ENCODE measurements at places on chromosomes 13 and 19.

- no peak for DNase-seq
Observed at GRCh38 chr19:39498798-39499642, at the start of gene DLL3. DLL3 (plus strand) TSS chr19:39498947; CDS start chr19:39498975, 28 bp downstream.

GRCh38 chr19:35161434-35161743 is 6.9 kb downstream of the FXYD5 start:
- no peak for DNase-seq

DNA sequence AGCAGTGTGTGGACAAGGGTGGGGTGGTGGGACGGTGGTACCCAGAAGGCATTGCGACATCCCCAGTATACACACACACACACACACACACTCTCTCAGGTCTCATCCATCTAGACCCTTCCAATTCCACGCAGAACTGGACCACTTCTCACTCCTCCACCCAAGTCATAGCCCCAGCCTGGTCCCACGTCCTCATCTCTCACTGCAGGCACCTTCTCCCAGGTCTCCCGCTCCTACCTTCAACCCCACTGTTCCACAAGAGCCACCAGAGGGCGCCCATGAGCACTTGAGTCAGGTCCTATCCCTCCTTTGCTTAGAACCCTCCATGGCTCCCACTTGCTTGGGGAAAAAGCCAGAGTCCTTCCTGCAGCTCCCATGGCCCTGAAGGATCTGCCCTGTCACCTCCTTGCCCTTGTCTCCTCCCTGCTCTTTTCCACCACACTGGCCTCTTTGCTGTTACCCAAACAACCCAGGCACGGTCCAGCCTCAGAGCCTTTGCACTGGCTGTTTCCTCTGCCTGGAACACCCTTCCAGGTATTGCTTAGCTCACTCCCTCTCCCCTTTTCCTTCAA is 62.6 kb downstream of the IER2 start:
- DNase-seq: peak; percentile 49

GRCh38 chr13:25980255-25980654 is 71.6 kb downstream of the SHISA2 start:
- DNase-seq: no peak

DNA sequence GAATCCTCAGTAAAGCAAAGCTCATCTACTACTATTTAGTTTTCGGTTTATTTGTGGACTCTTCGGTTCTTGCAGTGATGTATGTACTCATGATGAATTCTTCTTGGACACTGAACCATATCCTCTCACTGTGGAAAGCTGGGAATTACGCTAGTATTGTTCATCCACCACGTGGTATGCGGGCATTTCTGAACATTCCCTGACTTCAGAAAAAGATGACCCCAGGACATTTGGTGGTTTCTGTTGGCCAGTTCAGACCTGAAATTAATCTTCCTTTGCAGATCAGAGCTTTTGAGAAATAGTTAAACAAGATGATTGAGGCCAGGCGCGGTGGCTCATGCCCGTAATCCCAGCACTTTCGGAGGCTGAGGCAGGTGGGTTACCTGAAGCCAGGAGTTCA is 25.3 kb upstream of the FBN3 start:
- no peak for DNase-seq

DNA sequence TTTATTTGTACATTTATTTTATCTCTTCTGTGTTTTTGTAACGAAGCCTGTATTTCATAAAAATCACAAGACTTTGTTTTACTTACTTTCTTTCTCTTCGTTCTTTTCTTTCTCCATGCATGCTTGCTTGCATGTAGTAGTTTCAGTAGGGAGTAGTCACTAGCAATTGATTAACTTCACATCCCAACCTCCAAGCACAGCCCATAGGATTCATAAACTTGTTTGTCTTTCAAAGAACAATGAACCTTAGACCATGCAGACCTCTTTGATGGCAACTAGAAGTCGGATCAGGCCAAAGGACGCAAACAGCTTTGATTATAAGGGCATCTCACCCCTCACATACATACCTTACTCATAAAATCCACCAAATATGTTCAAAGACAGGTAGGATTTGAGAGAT is 3.1 kb upstream of the PRR20A start:
- DNase-seq: no peak

- DNase-seq: no peak
Observed at GRCh38 chr19:3319643-3320353, 46.6 kb upstream of the NFIC start.

DNA sequence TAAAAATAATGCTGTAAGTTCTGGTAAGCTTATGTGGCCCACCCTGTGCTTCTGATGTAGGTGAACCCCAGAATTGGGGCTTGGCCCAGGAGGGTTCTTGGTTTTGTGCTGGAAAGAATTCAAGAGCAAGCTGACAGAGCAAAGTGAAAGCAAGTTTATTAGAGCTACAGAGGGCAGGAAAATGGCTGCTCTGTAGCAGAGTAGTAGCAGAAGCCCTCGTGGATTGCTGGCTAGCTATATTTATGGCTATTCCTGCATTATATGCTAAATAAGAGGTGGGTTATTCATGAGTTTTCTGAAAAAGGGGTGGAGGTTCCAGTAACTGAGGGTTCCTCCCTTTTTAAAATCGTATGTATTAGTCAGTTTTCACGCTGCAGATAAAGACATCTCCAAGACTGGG is 20.6 kb upstream of the ZNF599 start:
- DNase-seq: no peak

- no peak for DNase-seq
Observed at GRCh38 chr13:104809483-104809882, 1726.0 kb downstream of the EFNB2 start.

- DNase-seq: no peak
Observed at GRCh38 chr13:75657111-75657510, 21.0 kb downstream of the LMO7 start.

DNA sequence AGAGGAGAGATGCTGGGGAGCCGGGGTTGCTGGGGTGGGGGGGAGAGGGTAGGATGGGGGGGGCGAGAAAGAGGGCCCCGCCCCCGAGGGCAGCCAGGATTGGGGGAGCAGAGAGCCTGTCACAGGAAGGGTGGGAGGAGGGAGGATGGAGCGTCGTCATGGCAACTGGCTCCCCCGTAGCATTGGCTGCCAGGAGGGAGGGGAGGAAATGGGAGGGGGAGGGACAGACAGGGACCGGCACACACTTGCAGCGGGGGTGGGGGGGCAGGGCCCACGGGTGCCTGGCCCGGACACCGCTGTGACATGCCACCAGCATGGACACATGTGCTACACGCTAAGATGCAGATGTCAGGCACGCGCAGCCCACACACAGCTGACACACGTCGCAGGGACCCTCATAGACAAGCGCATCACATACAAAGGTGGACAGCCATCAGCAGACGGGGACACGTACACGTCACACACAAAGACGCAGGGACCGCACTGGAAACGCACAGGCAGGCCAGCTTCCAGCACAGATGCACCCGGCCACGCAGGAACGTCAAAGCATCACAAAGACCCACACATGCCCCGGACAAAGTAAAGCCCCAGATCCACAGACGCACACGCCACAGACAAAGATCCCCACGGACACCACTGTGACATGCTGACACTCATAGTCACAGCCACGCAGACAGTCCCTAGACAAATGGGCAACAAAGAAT is at the start of gene LMTK3:
Gene LMTK3 (minus strand): TSS at position 36 of the 704 bp plus-strand sequence. CDS start 259 bp downstream, outside the sequence.
- peak; percentile 44 for DNase-seq

DNA sequence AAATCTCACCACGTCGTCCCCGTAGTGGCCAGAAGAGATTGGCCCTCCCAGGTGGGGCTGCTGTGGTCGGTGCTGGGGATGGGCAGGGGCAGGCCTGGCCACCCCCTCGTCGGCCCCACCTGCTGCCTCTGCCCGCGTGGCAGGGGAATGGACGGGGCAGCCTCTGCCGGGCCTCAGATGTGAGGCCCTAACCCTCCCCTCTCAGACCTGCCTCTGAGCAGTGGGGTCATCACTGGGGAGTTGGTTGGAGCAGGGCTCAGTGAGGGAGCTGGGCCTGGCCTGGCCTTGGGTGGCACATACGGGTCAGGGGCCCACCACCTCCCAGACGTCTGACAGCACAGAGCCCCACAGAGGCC is 41.5 kb downstream of the MCF2L start:
- DNase-seq: no peak

DNA sequence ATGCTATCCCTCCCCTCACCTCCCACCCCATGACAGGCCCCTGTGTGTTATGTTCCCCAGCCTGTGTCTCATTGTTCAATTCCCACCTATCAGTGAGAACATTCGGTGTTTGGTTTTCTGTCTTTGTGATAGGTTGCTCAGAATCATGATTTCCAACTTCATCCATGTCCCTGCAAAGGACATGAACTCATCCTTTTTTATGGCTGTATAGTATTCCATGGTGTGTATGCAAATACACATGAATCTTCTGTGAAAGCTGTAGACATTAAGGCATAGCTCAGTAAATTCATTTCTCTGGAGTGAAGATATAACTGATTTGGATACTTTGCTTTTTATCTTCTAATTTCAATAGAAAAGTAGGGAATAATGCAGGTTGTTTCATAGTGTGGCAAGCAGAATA is 125.8 kb upstream of the C1QTNF9B start:
- DNase-seq: no peak

DNA sequence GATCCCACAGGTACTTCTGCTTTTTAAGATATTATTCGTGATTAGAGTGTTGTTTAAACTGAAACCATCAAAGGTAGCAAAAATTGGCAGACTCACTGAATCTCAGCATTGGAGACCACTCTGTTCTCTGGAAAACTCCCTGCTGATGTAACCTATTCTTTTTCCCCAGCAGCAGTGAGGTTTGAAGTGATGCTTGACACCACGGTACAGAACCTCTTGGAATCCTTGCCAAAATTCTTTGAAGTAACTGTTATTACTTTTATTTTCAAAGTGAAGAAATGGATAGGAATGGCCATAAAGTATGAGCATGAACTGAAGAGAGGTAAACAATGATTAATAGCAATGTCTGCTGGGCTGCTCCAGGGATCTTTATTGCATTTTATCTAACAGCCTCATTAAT is 66.4 kb upstream of the KL start:
- no peak for DNase-seq

DNA sequence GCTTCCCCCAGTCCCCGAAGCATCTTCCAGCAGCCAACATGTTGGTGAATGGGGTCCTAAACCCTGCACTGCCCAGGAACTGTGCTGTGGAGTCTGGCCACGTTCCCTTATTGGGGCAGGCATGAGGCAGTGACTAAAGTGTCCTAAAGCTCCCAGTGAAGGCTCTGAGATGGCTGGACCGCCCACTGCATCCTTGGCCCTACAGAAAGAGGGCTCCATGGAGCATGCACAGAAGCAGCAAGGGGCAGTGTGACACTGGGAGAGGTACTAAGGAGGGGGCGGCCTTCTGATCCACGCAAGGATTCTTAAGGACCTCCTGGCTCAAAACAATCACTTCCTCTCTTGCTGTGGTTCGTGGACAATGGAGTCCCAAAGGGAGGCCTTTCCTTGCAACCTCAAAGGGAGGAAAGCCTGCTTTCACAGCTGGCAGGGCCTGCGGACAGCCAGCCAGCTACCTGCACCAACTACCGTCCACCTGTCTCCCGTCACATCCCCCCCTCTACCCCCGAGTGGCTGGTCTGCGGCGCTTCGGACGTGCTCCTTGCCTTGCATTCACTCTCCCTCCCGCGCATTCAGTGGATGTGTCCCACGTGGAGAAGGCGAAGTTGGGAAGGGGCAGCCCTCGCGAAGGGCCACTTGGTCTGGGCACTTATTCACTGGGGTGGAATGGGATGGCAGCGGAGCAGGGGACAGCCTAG is 63.9 kb upstream of the STARD13 start:
- no peak for DNase-seq

GRCh38 chr19:18589380-18590272 is 1.0 kb downstream of the REX1BD start:
- DNase-seq: peak; percentile 45

- DNase-seq: no peak
Observed at GRCh38 chr13:110329798-110330461, 22.8 kb downstream of the COL4A2 start.

DNA sequence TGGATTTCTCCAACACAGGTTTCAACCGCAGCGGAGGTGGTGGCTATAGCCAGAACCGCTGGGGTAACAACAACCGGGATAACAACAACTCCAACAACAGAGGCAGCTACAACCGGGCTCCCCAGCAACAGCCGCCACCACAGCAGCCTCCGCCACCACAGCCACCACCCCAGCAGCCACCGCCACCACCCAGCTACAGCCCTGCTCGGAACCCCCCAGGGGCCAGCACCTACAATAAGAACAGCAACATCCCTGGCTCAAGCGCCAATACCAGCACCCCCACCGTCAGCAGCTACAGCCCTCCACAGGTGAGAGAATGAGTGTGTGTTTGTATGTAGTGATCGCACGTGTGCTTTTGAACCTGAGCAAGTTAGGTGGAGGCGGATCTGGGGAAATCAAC is 6.0 kb upstream of the CCDC97 start:
- DNase-seq: no peak

DNA sequence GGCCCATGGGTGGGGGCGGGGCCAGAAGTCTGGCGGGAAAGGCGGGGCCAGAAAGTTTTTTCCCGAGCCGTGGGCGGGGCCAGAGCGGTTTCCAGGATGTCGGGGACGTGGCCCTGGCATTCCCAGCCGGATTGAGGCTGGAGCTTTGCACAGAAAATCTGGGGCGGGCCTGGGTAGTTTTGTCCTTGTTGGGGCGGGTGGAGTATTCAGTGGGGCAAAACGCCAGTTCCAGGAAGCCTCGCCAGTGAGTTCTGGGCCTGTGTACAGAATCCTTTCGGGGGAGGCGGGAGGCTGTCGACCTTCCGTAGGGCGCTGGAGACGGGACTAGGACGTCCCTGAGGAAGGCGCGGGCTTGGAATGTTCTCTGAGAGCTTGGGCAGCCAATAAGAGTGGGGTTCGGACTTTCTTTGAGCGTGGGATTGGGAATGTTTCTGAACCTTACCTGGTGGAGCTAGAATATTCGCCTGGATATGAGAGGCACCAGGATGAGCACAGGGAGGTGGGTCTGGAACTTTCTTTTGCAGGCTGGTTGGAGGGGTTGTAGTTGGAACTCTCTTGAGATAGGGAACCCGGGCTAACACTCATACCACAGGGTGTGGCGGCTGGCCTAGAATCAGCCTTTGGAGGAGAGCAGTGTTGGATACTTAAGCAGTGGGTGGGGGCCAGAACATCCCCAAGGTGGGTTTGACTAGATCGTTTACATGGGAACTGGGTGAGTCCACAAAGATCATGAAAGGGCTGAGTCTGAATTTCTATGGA is 1.3 kb downstream of the CCDC9 start:
- no peak for DNase-seq

DNA sequence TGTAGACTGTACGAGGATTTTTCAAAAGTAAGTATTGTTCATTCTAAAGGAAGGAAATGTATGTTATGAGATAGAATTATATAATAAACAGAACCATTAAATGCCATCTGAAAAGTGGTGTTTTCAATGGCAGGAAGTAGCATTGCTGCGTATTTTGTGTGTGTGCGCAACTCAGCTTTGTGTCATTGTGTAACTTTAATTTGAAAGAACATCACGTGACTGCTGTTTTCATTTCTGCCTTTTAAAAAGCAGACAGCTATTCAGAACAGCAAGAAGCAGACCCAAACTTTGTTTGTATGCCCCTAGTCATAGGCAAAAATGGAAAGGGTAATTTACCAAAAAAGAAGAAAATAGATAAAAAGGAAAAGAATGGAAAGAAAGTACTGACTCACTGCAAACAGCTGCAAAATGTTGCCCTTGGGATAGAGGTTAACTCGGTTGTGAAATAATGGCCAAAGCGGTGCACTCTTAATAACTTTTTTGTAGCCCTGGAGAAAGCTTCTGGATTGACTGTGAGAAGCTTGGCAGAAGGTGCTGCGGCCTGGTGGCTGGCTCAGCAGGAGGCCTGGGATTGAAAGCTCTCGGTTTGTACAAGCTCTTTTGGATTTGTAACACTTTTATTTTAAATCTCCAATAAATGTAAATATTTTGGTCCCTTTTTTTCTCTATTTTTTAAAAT is 97.3 kb downstream of the GGACT start:
- DNase-seq: no peak
